ENCODE measurements at places on chromosomes 2 and 18.
A peak's percentile ranks its signal among the peaks of the same experiment; 100 is the strongest.

- no peak for DNase-seq
These were observed 186.5 kb downstream of the RTP5 start for GRCh38 chr2:242056026-242056425.

- DNase-seq, result no peak
These were observed 858.5 kb upstream of the PIK3C3 start for GRCh38 chr18:41096504-41096903.

DNA sequence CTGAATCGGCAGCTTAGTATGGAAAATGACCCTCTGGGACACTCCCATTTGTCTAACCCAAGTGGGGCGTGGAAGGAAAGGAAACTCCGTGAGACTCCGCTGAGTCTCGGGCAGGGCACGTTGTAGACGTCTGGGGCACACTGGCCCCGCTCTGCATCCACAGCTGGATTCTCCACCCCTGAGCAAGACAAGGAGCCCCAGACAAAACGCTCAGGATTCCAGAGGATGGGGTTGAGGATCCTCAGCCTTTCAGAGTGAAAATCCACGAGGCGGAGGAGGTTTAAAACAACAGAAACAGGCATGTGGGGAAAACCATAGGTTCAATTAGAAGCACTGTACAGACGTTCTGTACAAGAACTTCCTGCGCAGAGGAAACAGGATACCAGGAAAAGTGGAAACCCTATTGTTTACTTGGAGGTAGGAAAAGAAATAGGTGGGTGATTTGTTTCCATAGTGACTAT lies 124.9 kb upstream of the ZNF236 start:
- DNase-seq, result no peak

DNA sequence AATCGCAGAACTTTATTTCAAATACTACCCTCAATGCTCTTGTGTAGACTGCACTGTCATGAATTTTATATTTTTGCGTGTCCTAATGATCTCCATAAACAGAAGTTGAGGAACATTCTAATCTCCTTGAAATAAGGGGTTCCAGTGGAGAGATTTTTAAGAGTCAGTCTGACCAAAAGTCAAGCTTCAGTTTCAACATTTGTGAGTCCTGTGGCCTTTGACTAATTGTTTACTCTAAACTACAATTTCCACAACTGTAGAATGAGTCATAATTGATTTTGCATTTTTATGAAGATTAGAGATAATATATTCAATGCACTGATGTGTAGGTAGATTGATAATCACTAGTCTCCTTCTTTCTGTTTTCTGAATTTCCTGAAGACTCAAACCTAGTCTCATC lies 720.3 kb upstream of the ID2 start:
- DNase-seq, result no peak

DNA sequence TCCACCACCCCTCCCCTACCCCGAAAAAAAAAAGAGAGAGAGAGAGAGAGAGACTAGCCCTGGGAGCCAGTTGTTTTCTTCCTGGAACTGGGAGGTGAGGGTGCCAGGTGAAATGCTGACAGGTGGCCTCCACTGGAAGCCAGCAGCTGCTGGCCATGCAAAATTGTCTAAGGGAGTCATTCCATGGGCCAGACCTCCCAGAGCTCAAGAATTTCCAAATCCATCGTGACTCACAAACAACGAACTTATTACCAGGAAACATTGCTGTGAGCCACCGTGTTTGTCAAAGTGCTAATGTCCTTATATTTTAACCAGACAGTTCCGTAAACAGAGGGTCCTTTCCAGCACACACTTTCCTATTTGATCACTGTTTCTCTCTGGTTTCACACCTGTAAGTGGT lies 68.5 kb upstream of the PID1 start:
- no peak for DNase-seq

GRCh38 chr2:28158791-28159190 lies 233.9 kb upstream of the FOSL2 start:
- DNase-seq, result no peak

- DNase-seq, result peak; percentile 95
These were observed 2.2 kb upstream of the CASP8 start for GRCh38 chr2:201257956-201258665.

DNA sequence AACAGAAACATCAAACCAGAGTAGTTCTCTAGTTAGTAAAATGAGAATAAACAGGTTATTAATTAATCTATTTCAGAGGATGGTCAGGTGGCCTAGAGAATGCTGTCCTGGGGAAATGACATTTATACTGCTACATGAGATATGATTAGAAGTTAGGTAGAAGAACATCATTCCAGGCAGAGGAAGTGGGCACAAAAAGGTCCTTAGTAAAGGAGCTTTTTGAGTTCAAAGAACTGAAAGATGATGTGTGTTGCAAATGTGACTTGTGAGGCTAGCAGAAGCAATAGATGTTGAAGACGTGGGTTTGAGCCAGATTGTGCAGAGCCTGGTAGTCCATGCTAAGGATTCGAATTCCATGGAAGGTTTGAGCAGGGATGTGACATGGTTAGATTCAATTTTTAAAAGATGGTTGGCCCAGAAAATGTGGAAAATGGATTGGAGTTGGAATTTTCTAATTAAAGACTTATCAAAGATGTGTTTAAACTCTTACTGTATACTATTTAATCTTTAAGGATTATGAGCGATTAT lies 34.2 kb downstream of the RAB10 start:
- DNase-seq, result no peak

GRCh38 chr18:647304-647703 lies 10.1 kb upstream of the TYMS start:
- DNase-seq, result no peak

DNA sequence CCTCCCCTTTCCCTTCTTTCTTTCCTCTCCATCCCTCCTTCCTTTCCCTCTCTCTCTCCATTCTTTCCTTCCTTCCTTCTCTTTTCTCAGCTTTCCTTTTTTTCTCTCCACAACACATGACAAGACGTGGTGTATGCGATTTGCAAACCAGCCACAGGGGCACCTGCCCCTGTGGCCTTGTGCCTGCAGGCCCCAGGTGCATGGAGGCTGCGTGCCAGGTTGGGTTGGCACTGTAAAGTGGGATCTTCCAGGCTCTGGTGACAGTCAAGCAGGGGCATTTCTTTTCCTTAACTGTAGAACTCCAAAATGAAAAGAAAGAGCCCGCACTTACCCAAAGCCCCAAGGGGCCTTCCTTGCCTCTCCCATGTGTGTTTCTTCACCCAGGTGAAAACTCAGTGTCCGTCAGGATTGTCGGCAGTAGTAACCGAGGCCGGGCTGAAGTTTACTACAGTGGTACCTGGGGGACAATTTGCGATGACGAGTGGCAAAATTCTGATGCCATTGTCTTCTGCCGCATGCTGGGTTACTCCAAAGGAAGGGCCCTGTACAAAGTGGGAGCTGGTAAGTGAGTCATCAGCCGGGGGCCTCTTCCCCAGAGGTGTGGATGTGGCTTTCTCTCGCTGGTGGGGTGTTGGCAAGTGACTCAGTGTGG lies 50.9 kb downstream of the MARCO start:
- DNase-seq, result peak; percentile 58

- no peak for DNase-seq
These were observed 1229.1 kb upstream of the ACVR2A start for GRCh38 chr2:146615778-146616177.

All from stimulated activated naive CD8-positive, alpha-beta T cell treated with anti-CD3 and anti-CD28 coated beads, Interleukin-15, amount 100 ng/mL, for 72 hours (primary cell).